ENCODE measurements at places on chromosomes 3 and 15.
A peak's percentile ranks its signal among the peaks of the same experiment; 100 is the strongest.

- DNase-seq: no peak
Measured at GRCh38 chr3:118485693-118486092, 549.0 kb downstream of the IGSF11 start.

GRCh38 chr3:6860954-6861624, at the start of gene GRM7:
TSS of gene GRM7 (plus strand) at chr3:6861115.
- DNase-seq: no peak

DNA sequence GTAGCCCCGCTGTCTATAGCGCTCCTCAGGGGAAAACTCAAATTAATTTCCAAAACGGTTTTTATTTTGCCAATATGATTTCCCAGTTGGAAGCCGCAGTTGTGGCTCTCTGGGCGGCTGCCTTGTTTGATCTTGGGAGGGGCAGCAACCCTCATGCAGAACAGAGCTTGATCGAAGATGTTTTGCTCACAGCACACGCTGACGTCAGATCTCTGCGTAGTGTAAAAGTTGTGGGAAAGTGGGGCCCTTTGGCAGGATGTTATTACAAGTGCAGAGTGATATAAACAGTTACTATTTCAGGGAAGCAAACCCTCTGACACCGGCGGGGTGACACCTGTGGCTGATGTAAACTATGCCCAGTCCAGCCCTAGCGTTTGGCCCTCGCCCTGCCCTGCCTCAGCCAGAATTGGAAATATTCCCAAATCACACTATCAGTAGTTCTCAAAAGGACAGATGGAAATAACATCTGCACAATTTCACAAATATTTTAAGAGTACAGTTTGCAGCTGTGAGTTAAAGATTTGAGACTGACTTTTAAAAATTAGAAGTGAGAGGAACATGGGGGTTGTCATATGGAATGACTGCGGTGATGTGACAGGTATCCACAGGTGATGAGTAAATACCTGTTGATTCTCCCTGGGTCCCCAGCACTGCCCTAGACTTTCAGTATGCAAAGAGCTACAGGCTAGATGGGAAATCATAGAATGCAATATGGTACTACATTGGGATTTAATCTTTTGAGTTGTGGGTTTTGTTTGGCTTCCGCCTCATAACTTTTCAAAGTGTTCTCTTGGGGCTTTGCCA, 1.7 kb downstream of the SYNM start:
- DNase-seq: peak; percentile 17

DNA sequence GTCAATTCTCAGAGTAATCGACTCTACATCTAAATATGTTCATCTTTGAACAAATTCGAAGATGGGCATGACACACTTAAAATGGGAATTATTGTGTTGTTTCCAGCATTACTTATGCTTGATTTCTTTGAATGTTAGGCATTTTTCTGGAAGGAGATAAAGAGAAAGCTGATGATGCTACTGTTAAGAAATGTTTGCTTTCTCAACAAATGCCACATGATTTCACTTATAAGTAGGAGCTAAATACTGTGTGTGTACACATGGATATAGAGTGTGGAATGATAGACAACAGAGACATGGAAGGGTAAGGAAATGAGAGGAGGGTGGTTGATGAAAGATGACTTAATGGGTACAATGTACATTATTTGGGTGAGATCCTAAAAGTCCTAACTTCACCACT, 400.9 kb downstream of the TBL1XR1 start:
- DNase-seq: no peak

- peak; percentile 90 for DNase-seq
Measured at GRCh38 chr3:136070334-136070733, 104.8 kb downstream of the PPP2R3A start.

- peak; percentile 58 for DNase-seq
Measured at GRCh38 chr3:59809710-59810444, 760.1 kb upstream of the CFAP20DC start.

- no peak for DNase-seq
Measured at GRCh38 chr3:156685198-156685597, 10.8 kb downstream of the TIPARP start.

GRCh38 chr3:100033903-100034471, 80.3 kb downstream of the FILIP1L start:
- no peak for DNase-seq

- no peak for DNase-seq
Measured at GRCh38 chr3:188432802-188433520, 279.0 kb downstream of the LPP start.

DNA sequence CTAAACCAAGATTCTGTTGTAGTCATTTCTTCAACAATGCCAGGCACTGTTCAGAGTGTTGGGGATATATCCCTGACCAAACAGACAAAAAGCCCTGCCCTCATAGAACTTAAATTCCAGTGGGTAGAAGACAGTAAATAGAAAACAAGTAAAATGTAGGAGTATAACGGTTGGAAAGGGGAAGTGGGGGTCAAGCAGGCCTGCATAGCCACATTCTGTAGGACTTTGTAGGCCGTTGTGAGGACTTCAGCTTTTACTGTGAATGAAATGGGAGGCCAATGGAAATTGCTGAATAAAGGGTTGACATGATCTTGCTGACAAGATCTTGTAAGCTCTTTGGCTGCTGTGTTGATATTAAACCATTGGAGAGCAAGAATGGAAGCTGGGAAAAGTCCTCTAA, 1.8 kb downstream of the MRPS11 start:
- no peak for DNase-seq

GRCh38 chr15:81271761-81272644, 51.9 kb downstream of the STARD5 start:
- no peak for DNase-seq

DNA sequence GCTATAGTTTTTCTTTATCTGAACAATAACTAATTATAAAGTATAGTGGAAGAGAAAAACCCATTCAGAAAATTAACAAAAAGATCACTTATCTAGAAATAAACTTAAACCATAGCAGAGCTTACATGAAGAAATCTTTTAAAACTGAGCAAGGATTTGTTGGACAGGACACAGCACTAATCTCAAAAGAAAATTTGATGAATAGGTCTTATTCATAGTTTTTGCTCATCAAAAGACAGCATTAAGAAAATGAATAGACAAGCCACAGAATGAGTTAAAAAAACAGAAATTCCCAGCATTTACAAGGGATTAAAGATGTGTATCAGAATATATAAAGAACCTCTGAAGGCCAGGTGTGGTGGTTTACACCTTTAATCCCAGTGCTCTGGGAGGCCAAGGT, 29.5 kb downstream of the PIK3CA start:
- no peak for DNase-seq

- DNase-seq: no peak
Measured at GRCh38 chr3:119918992-119919933, 137.4 kb downstream of the NR1I2 start.

DNA sequence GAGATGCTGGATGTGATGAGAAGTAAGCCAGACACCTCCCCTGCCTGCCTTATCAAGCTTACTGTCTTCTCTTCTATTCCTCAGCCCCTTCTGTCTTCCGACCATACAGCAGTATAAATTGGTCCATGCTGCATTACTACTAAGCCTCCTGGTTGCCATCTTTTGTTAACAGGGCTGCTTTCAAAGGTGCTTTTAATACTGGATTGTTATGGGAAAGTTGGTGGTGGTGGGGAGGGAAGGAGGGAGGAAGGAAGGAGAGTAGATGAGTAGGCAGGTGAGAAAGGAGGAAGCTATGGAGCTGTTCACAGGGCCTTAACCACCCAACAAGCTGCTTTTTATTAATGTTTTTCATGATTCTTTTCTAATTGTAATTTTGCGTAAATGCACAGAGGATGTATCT, 114.9 kb downstream of the SLC25A26 start:
- no peak for DNase-seq

DNA sequence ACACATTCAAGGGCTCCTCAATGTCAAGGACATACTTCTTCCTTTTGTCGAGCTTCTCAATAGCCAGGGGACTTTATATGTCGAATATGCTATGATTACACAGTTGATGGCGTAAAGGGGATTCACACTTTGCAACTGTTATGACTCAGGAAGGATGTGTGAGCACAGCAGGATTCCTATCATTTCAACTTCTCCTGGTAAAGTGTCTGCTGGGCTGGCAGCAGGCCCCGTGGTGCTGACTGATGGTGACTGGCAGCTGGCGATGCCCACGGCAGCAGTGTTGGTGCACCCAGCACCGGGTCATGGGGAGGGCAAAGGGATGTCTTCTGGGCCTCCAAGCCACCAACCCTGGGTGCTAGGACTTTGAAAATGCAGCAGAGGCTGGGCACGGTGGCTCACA, 44.8 kb upstream of the GNB5 start:
- peak; percentile 51 for DNase-seq

GRCh38 chr15:48569591-48570302, 75.8 kb downstream of the FBN1 start:
- DNase-seq: no peak

GRCh38 chr15:39338251-39338650, 242.6 kb upstream of the THBS1 start:
- peak; percentile 84 for DNase-seq

DNA sequence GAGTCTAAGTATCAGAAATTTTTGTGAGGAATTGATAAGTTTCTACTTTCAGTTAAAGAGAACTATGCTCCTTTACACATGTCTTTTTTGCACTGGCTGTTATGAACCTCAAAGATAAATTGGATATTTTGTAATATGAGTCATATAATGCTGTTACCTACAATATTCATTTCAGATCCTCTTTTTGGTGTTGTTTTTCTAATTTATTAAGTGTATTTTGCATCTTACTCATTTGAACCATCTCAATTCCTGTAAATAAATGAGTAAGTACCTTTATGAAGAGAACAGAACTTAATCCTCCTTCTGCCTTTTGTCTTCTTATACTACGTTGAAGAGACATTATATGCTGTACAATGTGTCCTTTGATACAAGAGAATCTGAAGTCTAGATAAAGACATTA, 74.4 kb downstream of the ZIC1 start:
- DNase-seq: no peak

DNA sequence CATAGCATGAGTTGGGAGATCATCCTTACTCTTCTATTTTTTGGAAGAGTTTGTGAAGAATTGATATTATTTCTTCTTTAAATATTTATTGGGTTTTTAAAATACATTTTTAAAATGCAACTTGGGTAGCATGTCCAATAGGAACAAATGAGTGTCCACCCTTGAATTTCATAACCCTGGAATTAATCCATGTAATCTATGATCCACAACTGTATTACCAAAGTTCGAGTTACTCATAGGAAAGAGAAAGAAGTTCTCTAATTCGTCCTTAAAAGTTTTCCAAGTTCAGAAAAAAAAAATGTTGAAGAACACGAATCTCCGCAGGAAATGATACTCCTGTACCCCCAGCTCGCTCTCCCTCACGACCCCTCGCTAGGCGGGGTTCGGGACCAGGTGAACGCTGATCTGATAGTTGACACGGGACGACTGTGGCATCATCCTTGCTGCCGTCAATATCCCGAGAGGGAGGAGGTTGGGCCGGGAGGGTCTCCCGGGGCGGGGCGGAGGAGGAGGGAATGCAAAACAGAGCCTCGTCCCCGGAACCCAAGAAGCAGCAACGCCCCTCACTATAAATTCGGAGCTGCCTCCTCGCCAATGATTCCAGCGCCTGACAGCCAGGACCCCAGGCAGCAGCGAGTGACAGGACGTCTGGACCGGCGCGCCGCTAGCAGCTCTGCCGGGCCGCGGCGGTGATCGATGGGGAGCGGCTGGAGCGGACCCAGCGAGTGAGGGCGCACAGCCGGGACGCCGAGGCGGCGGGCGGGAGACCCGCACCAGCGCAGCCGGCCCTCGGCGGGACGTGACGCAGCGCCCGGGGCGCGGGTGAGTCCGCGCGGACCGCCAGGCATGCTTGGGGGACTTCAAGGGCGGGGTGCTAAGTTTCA, at the start of gene AGTR1:
Gene AGTR1 (plus strand): TSS at position 598 of the 884 bp plus-strand sequence. CDS start 43,133 bp downstream, outside the sequence.
- peak; percentile 3 for DNase-seq

GRCh38 chr15:28960979-28961378, 75.2 kb downstream of the APBA2 start:
- DNase-seq: peak; percentile 82

DNA sequence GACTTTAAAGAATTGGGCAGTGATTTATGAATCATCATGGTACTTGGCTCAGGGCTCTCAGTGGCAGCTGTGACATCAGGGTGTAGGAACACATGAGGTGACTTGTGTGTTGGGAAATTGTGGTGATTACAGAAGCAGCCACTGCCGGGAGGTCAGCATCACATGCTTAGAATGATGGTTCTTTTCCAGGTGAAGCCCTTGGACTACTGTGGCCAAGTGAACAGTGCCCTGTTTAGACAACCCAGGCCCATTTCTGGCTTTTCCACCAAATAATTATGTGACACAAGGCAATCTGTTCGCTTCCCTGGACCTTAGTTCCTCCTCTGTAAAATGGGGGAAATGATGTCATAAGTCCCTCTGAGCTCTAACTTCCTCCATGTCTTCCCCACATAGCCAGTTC, 139.7 kb upstream of the ROPN1 start:
- DNase-seq: no peak

DNA sequence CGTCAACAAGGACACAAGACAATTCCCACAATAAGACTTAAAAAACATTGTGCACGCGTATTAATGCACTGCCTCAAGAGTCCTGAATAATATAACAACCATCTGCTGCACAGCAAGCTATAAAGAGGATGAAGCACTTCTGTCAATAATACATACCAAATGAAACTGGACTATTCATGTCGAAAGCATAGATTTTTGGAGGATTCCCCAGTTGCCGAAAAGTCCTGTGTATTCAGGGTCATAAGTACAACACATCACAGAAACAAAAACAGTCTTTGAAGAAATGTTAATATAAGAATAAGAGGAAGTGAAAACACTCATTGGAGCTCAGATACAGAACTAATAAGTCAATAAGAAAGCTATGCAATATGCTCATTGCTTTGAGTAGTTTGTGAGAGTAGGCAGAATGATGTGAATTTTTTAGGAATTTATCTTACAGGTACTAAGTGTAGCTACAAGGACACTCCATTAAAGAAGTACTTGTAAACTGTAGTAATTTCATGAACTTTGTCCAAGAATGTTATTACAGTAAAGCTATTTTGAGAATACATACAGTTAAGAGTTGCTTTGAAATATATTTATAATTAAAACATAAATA, 31.6 kb downstream of the CBLB start:
- no peak for DNase-seq

- DNase-seq: no peak
Measured at GRCh38 chr3:87219611-87220010, 7.5 kb upstream of the CHMP2B start.

DNA sequence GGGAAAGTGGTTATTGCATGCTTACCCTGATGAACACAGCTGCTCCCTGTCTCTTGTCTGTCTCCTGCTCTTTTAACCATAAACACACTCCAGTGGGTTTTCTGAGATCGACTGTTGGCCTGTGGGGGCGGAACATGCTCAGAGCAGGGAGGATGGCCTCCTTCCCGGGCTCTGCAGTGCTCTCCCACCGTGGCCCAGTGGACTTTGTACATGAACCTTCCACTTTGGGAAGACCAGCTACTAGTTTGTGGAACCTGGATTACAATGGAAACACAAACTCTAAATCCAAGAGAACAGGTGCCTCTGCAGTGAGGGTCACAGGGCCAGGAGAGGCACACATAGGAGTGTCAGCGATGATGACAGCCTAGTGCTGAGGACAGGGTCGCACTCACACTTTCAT, 56.5 kb downstream of the KLF13 start:
- no peak for DNase-seq

GRCh38 chr15:73617301-73617831, 15.8 kb downstream of the NPTN start:
- DNase-seq: no peak

GRCh38 chr15:89379251-89379695, 44.6 kb upstream of the POLG start:
- no peak for DNase-seq

GRCh38 chr15:70690021-70690420, 73.3 kb downstream of the UACA start:
- DNase-seq: no peak

GRCh38 chr3:46860810-46861604, 2.2 kb downstream of the MYL3 start:
- DNase-seq: no peak

GRCh38 chr3:95815828-95816227, 998.6 kb upstream of the EPHA6 start:
- no peak for DNase-seq

All from RPMI7951 (cell line).